ENCODE measurements at places on chromosomes 16 and 17.

- no peak for DNase-seq
These were observed 238.3 kb downstream of the XYLT1 start for GRCh38 chr16:17232487-17232886.

GRCh38 chr17:76309461-76309860 is 1.4 kb upstream of the QRICH2 start:
- DNase-seq, result no peak

GRCh38 chr16:9706217-9706836 is 475.9 kb downstream of the GRIN2A start:
- no peak for DNase-seq

GRCh38 chr16:48075398-48075797 is 80.4 kb downstream of the ABCC12 start:
- peak; percentile 30 for DNase-seq

DNA sequence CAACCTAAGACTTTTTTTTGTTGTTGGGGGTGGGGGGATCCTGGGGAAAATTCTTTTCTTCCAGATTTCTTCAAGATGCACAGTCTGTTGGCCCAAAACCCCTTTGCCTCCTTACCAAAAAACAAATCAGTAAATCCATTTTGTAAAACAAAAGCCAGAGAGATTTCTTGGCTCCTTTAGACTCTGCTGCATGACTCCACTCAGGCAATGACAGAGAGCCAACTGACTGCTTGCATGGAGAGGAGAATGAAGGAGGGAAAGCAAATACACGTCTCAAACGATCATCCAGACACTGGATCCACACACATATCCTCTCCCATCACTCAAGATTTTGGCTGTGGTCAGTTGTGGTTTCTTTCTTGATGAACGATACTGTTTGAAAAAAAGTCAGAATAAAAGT is 13.8 kb downstream of the COPRS start:
- DNase-seq, result no peak

GRCh38 chr16:80947708-80948625 is 58.7 kb downstream of the CMC2 start:
- DNase-seq, result no peak

- no peak for DNase-seq
These were observed 78.3 kb downstream of the KCNJ12 start for GRCh38 chr17:21454441-21454840.

DNA sequence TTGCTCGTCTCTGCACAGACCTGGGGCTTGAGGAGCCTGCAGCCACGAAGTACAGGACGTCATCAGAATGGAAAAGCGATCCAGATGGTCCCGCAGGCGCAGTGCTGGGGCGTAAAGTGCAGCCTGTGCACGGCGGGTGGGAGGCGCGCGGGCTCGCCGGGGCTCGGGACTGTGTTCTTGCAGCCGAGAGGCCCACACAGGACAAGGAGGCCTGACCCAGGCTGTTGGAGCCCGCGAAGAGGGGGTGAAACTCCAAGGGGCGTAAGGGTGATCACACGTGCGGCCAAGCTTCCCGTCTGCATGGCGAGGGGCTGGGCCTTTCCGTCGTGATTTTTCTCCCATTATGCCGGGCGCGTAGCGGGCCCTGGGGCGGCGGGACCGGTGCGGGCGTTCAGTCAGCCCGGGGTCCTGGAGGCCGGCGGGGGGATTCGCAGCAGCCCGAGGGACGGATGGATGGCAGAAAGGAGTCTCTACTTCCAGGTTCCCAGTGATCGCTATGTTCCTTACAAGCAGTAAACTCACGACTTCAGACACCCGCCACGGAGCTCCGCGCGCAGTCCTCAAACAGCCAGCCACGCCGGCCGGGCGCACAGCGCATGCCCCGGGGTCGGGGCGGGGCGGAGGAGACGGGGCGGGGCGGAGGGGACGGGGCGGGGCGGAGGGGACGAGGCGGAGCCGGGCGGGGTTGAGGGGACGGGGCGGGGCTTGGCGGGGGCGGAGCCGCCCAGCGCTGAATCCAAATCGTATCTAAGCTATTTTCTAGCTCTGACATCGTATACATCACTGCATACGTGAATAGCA is 141.0 kb upstream of the KCNJ18 start:
- DNase-seq, result peak; percentile 70

DNA sequence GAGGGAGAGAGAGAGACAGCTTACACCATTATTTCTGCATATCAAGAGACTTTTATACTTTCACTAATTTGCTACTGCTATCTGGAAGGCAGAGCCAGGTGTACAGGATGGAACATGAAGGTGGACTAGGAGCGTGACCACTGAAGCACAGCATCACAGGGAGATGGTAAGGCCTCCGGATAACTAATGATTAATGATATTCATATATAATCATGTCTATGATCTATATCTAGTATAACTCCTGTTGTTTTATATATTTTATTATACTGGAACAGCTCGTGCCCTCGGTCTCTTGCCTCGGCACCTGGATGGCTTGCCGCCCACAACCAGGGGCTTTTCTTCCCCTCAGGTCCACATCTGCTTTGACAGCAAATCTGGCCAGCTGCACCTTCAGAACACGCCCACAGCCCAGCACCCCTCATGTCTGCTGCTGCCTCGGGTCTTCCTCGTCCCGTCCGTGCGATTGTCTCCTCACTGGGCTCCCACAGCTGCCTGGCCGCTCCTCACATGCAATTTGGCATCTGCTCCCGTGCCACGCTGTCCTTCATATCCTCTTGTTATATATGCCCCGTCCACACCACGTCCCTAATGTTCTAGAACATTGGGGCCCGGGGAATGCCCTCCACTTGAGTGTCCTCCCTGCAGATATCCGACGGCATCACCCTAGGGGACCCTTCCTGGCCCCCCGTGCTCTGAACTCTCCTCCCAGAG is 10.2 kb upstream of the DEF8 start:
- no peak for DNase-seq

DNA sequence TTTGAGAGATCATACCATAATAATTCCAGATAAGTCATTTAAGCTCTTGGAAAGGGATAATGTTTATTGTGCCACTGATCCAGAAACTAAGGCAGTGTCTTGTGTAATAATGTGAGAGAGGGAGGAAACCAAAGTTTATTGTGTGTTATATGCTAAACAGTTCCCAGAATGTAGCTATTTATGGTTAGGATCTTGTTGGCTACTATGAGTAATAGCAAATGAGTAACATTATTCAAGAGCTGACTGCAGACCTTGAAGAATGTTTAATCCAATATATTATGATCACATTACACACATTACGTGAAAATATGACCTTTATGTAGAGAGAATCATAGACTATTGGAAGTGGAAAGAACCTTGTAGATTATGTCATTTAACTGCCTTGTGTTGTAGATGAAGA is 139.5 kb downstream of the BCAS3 start:
- DNase-seq, result peak; percentile 76

GRCh38 chr16:57245472-57246113 is 534 bp downstream of the ARL2BP start:
- no peak for DNase-seq

DNA sequence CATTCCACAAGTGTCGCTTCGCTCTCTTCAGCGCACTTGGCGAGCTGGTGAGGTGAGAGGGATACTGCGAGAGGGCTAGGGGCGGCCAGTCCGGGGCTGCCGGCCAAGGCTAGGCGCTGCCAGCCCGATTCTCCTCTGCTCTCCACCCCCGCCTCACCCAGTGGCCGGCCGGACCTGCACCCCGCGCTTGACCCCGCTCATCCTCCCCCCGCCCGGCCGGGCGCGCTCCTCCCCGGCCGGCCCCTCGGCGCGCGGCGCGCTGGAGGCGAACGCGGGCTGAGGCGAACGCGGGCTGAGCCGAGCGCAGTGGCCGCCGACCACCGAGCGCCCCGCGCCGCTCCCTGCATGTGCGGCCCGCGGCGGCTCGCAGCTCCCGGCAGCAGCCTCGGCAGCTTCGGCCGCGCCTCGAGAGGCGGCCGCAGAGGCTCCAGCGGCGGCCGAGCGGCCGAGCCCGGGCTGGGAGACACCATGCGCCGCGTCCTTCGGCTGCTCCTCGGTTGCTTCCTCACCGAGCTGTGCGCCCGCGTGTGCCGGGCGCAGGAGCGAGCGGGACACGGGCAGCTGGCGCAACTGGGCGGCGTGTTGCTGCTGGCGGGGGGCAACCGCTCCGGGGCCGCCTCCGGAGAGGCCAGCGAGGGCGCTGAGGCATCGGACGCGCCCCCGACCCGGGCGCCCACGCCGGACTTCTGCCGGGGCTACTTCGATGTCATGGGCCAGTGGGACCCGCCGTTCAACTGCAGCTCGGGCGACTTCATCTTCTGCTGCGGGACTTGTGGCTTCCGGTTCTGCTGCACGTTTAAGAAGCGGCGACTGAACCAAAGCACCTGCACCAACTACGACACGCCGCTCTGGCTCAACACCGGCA is at the start of gene SHISA9:
SHISA9 (plus strand) TSS at position 2 of the 865 bp plus-strand sequence.
- no peak for DNase-seq

- DNase-seq, result no peak
These were observed 136.1 kb downstream of the RAB11FIP4 start for GRCh38 chr17:31527606-31528005.
